ENCODE measurements at places on chromosomes 3 and 15.
A peak's percentile ranks its signal among the peaks of the same experiment; 100 is the strongest.

DNA sequence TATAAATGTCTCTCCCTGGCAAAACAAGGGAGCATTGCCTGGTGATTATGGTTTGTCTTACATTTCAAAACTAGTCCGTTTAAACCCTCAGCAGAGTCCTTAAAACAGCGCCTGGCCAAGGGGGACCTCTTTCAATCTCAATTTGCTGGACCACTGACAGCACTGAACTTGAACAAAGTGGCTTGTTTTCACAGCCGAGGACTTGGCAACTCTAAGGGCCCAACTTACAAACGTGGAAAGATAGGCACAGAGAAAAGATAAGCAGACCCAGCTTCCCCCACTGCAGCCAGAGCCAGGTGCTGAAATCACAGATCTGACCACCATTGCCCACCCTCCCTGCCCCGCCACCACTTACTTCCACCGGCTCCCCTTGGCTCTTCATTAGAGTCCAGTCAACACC is 336.4 kb upstream of the ICE2 start:
- no peak for DNase-seq

DNA sequence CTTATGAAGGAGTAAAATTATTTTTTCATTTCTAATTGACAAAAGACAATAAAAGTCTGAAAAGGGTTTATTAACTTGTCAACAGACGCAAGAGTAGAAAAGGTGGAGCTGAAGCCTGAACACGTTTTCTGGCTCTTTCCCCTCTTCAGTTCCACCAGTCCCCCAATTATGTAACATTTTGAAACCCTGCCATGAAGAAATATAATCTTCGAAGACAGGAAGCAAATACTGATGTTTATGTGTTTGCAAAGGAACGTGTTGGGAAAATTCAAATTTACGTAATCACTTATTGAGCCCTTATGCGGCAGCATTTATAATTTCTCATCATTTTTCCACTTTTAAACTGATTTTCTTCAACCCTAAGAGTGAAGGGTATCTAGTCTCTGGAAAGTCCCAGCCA is 767 bp downstream of the AP3S2 start:
- DNase-seq = no peak

GRCh38 chr3:46926871-46927717 is 49.5 kb downstream of the CCDC12 start:
- DNase-seq = no peak

DNA sequence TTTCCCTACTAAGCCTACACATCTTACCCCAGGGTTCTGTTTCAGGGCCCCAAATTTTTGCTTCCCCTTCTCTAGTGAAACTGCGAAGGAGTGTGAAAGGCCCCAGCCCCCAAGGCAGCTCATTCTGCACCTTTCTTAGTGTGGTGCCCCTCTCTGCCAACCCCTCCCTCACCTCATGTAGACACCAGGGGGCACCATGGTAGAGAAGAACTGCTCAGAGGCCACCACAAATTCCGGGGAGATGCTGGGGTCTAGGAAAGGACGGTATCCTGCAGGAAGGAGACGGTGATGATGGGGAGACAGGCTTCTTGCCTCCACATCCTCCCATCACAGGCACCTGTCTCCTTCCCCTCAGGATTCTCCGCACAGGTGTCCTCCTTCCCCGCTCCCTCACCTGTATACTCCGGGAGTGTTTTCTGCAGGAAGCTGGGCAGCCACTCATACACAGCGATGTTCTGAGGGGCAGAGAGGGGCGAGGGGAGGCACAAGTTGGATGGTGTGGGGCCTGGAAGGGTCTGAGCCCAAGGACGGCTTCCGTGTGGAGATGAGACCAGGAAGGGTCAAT is 3.6 kb downstream of the DUOX2 start:
- no peak for DNase-seq

DNA sequence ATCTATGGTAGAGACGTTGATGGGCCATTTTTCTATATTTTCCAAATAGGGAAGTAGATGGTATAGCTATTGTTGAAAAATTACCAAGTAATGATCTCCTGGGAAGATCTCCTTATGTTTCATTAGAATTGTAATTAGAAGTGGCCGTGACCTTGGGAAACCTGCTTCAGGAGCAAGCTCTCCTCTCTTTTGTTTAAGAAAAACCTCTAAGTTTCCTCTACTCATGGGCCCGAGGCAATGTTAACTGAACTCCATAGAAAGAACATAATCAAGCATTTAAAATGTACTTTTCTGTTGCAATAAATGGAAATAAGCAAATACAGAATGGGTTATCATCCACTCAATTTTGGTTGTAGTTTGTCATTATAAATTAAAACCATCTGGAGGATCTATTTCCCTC is 511.2 kb upstream of the MDFIC2 start:
- DNase-seq = no peak

DNA sequence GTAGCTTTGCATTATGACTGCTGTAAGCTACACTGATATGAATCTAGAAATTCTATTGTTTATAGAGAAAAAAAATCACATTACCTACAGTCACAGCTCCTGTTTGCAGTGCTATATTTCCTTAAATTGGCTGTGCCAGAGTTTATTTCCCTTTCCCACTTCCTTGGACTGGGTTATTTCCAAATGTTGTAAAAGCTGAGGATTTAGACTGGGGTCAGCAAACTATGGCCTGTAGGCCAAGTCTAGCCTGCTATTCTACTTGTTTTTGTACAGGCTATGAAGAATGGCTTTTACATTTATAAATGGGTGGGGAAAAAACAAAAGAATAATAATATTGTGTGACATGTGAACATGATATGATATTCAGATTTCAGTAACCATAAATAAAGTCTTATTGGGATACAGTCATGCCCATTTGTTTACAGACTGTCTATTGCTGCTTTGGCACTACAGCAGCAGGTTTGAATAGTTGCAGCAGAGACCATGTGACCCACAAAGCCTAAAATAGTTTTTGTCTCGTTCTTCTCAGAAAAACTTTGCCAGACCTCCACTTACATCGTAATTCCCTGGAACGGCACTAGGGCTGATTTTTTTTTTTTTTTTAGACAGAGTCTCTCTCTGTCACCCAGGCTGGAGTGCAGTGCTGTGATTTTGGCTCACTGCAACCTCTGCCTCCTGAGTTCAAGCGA is 7.8 kb downstream of the GLDN start:
- DNase-seq = no peak

GRCh38 chr15:98996169-98996568 is 11.4 kb downstream of the PGPEP1L start:
- DNase-seq = no peak

GRCh38 chr15:89785774-89786140 is 9.6 kb downstream of the MESP2 start:
- no peak for DNase-seq

DNA sequence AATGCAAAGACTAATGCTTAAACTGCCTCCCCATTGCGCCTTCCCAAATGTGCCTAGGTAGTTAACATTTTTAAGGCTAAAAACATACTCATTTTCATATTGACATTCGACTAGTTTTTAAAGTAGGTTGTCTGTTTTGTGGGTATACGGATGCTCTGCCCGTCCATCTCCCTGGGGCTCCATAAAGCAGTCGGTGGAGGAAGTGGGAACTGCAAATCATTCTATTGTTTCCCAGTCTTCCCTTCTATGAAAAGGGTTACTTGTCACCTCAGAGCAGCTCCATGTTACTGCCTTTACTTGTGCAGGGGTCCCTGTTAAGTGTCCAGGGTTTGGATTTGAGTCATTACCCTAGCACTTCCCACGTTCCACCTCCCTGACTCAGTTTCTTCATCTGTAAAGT is 10.9 kb downstream of the CHCHD6 start:
- no peak for DNase-seq

GRCh38 chr15:60594071-60594470 is 115.1 kb upstream of the ICE2 start:
- no peak for DNase-seq

- no peak for DNase-seq
Observed at GRCh38 chr15:75695634-75696310, 16.9 kb downstream of the CSPG4 start.

- DNase-seq = no peak
Observed at GRCh38 chr3:54202054-54202453, 79.7 kb downstream of the CACNA2D3 start.

DNA sequence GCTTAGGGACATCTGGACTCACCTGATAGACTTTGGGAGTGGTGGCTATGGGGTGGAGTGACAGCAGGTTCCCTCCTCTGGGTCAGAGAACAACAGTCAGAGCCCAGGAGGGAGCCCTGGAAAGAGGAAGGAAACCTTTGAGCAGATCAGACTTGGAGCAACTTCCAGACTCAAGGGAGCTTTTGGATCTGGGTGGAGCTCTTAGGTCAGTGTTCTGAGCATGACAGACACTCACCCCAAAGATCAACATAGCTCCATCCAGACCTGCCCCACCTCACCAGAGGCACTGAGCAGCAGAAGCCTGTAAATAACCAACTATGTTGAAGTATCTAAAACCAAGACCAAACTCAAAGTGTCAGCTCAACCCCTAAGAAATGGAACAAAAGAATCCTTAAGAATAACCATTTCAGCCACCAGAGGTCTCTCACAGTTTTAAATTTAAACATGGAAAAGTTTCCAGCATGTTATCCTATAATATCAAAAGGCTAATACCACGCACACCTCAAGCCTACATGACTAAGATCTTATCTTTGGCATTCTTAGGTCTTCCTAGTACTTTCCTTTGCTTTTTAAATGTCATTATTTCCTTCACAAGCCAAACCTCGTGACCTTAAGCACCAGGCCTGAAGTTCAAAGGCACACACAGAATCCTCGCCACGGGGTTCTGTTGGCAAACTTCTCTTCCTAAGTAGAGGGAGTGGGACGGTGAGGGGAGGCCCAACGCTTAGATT is 56.4 kb downstream of the UMPS start:
- DNase-seq = no peak

- DNase-seq = no peak
Observed at GRCh38 chr15:73161546-73161945, 109.3 kb downstream of the NEO1 start.

- no peak for DNase-seq
Observed at GRCh38 chr3:72899349-72899765, 11.5 kb downstream of the GXYLT2 start.

GRCh38 chr15:41490355-41490754 is 3.3 kb upstream of the ITPKA start:
- no peak for DNase-seq

GRCh38 chr3:41106691-41107090 is 92.6 kb upstream of the CTNNB1 start:
- DNase-seq = no peak

DNA sequence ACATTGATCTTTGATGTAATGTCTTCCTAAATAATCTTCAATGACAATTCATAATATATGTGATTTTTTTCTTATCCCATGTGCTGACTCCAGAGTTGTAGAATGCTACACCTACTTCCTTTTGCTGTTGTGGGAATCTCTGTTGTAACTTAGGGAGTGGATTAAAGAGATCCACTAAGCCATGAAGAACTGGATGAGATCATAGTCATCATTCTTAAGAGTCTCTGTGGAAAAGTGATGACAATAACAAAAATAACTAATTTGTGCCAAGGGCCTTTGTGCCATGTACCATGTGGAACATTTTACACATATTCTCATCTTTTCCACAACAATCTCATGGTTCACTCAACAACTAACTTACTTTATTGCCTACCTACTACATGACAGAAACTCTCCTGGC is 162.9 kb upstream of the PDZRN3 start:
- DNase-seq = no peak

- no peak for DNase-seq
Observed at GRCh38 chr15:37715101-37715500, 219.3 kb upstream of the TMCO5A start.

- no peak for DNase-seq
Observed at GRCh38 chr3:66675366-66675765, 174.5 kb upstream of the LRIG1 start.

DNA sequence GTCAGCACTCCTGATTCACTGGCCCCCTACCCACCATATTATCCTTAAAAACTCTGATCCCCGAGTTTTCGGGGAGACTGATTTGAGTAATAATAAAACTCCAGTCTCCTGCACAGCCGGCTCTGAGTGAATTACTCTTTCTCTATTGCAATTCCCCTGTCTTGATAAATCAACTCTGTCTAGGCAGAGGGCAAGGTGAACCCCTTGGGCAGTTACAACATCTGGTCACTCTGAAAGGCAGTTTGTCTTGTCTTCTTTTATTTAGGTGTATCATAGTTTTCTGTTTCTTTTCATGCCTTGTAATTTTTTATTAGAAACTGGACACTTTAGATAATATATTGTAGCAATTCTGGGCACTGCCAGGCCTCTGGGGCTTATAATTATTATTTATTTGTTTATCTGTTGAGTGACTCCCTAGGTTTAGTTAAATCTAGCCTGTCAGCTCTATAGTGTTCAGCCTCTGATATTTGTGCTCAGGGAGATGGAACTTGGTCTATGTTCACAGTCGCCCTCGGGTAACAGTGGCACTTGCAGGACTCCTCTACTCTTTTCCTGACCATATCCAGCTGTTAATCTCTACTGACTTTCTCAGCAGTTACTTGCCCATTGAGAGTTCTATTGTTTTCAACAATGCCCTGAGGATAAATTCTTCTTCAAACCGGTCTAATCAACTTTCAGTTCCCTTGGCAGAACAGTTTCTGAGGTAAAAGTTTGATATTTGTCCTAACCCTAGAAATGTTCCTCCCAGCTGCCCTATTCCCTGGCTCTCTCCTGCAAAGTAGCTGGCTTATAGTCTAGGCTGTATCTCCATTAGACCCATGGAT is 15.5 kb upstream of the PLAAT1 start:
- no peak for DNase-seq

DNA sequence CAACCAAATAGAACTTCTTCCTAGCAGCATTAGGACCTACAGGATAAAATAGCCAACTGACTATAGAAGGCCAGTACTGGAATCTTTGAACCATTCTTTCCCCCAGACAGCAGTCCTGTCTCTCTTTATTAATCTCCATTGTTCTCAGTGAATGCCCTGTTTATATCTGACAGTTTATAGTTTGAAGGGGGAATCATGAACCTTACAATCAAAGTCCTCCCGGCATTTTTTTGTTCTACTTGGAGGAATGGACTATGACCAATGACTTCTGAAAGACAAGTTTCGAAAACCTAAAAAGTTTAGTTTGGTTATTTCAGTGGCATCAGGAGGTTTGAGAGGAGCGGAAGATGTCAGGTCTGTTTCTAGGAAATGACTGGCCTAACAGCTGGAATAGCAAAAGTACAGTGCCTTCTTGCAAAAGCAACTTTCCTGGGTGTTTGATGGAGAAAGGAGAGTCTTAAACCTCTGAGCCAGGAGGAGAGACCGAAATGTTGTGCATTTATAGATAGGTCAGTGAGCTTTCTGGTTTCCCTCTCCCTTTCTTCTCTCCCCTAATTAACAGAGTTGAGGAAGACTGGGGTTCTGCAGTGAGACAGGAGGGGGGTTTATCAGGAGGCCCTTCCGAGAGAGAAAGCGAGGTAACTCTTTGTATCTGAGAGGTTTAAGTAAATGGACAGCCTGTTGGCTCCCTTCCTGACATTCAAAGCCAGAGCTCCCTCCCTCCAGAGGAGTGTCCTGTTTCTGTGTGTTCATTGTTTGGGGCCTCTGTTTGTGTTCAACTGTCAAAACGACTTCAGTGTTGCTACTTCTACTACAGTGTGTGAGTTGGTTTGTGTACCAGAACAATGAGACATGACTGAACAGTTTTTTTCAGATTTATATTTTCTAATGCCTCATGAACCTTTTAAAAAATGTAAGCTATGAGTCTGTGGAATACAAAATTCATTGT is 383.0 kb upstream of the RARB start:
- DNase-seq = no peak

GRCh38 chr3:165653130-165653778 is 184.0 kb downstream of the BCHE start:
- no peak for DNase-seq

- DNase-seq = peak; percentile 24
Observed at GRCh38 chr3:167882057-167882667, 146.6 kb downstream of the SERPINI1 start.

- no peak for DNase-seq
Observed at GRCh38 chr3:195123281-195123691, 147.7 kb downstream of the XXYLT1 start.

- DNase-seq = no peak
Observed at GRCh38 chr3:73484656-73485248, 140.0 kb downstream of the PDZRN3 start.

Measured in NCI-H1694 (cell line).